NCI-H1417 (cell line): ENCODE measurements at places on chromosomes 7 and 10.
A peak's percentile ranks its signal among the peaks of the same experiment; 100 is the strongest.

DNA sequence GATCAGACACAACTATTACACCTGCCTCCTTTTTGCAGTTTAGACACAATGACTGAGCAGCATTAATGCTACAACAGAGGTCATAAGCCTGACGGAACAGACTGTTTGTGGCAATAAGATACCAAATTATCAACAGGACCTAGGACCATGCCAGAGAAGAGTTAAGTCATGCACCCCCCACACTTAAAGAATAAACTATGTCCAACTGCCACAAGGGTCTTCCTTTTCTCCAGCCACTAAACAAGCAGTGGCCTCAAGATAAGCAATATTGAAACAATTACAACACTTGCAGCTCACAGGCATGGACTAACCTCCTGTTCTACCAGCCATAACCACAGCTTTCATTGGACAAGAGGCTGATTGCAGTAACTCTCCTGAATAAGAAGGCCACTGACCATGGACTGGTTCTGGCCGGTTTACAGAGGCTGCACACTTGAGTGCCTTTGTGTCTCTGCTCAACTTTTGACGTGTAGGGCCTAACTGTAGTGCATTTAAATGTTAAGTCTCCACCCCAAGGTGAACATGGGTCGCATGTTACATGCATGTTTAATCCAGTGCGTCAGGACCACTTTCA, 104.4 kb downstream of the STRA8 start:
- DNase-seq: no peak

GRCh38 chr7:127447326-127447945, 54.9 kb upstream of the ZNF800 start:
- DNase-seq: peak; percentile 45

GRCh38 chr10:33519130-33519860, 184.8 kb upstream of the NRP1 start:
- no peak for DNase-seq

DNA sequence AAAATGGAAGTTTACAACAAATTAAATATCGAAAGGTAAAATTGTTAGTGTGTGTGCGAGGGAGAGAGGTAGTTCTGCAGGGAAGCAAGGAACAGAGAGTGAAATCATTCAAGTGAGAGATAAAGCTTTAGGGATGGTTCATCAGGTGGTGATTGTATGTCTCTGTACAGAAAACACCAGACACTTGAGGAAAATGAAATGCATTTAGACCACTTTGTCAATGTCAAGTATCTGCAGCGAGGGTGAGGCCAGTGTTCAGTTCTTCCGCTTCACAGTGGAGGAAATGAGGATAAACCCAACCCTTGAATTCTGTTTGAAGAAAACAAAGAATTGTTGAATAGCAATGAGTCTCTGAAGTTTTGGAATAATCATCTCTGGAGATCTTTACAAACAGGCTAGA, 14.4 kb upstream of the ITGB1 start:
- DNase-seq: peak; percentile 77

- no peak for DNase-seq
Observed at GRCh38 chr7:24717247-24717622, 40.0 kb downstream of the GSDME start.

DNA sequence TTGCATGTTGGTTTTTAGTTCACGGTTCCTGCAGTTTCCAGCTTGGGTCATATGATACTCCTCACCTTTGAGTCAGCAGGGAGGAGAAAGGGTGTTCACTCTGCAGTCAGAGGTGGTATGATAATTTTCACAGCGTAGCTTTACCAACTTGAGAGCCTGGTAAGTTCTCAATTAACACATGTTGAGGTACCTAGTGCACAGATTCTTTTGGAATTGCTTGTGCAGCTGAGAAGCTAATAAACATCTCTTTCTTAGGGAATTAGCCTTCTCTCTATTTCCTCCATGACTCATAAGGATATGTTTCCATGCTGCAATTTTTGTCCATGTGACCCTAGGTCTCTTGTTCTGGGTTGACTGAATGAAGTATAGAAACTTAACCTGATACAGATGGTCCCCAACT, 166.6 kb downstream of the KIF20B start:
- no peak for DNase-seq

GRCh38 chr7:29626730-29627129, 63.1 kb downstream of the PRR15 start:
- DNase-seq: peak; percentile 56

- no peak for DNase-seq
Observed at GRCh38 chr10:126851414-126852108, 53.7 kb upstream of the DOCK1 start.

DNA sequence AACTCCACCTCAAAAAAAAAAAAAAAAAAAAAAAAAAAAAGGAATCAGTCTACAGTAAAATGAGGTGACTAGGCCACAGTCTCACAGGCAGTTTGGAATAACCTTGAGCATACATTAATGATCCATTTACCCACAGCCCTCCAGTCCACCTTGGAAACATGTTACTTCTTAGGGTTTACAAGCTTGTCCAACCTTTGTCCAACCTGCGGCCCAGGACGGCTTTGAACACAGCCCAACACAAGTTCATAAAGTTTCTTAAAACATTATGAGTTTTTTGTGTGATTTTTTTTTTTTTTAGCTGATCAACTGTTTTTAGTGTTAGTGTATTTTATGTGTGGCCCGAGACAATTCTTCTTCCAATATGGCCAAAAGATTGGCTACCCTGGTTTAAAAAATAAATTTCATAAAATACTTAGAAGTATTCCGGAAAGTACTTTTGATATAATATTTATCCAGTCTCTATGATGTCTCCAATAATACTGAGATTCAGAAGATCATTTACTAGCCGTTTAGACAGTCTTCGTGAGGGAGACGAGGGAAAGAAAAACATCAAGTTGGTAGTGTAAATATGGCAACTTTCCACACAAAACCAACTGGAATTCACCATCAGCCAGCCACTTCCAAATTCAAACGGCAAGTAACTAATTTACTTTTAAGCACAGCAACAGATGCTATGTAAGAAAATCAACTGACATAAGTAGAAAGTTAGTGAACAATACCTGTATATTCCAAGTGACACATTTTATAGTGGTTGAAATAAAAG, 9.9 kb downstream of the BAZ1B start:
- no peak for DNase-seq

GRCh38 chr10:78782441-78782840, 286.3 kb upstream of the ZMIZ1 start:
- no peak for DNase-seq
